NCI-H345 (cell line): ENCODE measurements at places on chromosomes 12 and 14.

DNA sequence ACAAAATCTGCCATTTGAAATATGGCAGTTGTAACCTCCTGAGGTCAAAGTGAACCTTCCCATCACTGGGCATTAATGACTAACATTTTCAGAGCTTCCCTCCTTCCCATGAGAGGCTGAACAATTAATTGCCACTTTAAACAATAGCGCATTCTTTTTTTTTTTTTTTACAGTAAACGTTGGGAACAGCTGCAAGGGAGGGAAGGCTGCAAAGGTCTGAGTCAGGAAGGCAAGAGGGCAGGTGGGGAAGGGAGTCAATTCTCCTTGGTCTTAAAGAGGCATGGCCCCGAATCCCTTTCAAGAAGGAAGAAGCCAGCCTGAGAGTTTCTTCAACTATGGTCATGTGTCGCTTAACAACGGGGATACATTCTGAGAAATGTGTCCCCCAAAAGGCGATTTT is 41.0 kb upstream of the PLEKHG3 start:
- DNase-seq = no peak

- no peak for DNase-seq
Observed at GRCh38 chr14:34088914-34089313, 138.0 kb upstream of the EGLN3 start.

DNA sequence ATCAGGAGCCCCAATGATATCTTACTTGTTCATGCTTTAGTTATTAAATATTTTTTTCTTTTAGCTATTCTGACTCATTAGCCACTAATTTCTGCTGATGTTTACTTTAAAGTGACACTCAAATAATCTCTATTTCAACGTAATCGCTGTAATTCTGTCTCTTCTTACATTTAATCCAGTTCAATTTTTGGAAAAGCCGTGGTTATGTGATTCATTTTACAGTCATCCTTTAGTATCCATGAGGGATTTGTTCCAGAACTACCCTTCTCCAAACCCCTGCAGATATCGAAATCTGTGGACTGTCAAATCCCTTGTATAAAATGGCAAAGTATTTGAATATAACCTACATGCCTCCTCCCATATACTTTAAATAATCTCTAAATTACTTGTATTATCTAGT is 1103.4 kb downstream of the LRFN5 start:
- no peak for DNase-seq

GRCh38 chr12:9109737-9110491 is 5.8 kb downstream of the A2M start:
- no peak for DNase-seq

- no peak for DNase-seq
Observed at GRCh38 chr12:10753059-10753458, 29.9 kb upstream of the YBX3 start.

- no peak for DNase-seq
Observed at GRCh38 chr14:91861091-91861490, 6.2 kb downstream of the TC2N start.
